ENCODE measurements at places on chromosomes 12 and 14. TPM values are rescaled to one million over a fixed set of nuclear protein-coding genes. Genes with fewer than 3 reads are reported as not detected.

FAIM2 gene
- not detected for total RNA-seq

GRCh38 chr12:70853326-70853725 is 67.2 kb downstream of the PTPRR start:
- peak; percentile 58 for DNase-seq

- DNase-seq = no peak
Observed at GRCh38 chr14:23177181-23177580, 6.3 kb downstream of the SLC7A8 start.

DNA sequence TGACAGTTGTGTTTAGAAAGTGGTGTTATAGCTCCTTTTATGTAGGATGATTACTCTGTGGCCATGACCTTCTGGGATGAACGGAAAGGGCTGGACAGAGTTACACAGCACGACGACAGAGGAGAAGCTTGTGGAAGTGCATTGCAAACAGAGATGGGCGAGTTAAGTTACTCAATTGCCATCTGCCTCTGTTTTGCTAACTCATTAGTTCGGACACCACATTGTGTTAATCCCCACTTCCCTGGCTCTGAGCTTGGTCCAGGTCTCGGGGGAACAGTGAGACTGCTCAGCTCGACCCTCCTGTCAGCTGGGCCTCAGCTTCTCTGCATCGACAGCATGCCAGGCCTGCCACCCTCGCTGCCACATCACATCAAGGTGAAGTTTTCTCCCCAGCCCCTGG is 408.0 kb downstream of the ZFP36L1 start:
- DNase-seq = no peak

- no peak for DNase-seq
Observed at GRCh38 chr12:54479421-54479820, 6.0 kb upstream of the GTSF1 start.

FAM222A gene
- 0.68 TPM for total RNA-seq

DNA sequence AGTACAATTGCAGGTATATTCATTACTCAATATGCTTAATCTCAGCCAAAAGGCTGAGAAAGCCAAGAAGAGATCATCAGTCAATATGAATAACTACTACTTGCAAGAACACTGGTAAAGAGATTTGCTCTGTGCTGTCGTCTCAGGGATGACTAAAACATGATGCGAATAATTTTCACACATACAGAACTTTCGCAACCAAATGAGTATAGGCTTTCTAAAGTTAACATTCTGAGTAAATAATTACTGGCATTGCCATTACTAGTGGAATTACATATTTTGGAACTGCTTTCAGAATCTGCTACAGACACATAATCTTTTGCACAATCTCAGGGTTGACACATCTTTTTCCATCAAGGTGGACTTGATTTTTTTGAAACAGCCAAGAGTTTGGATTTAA is 24.7 kb downstream of the NCKAP1L start:
- DNase-seq = no peak

GRCh38 chr14:92948647-92949046 is 25.7 kb downstream of the CHGA start:
- DNase-seq = no peak

DENND5B gene
- 4.3 TPM for total RNA-seq

TPH2 gene
- total RNA-seq = not detected

- DNase-seq = no peak
Observed at GRCh38 chr14:52609445-52610044, 56.9 kb downstream of the GPR137C start.

CFAP251 gene
- total RNA-seq = 5.2 TPM

DNA sequence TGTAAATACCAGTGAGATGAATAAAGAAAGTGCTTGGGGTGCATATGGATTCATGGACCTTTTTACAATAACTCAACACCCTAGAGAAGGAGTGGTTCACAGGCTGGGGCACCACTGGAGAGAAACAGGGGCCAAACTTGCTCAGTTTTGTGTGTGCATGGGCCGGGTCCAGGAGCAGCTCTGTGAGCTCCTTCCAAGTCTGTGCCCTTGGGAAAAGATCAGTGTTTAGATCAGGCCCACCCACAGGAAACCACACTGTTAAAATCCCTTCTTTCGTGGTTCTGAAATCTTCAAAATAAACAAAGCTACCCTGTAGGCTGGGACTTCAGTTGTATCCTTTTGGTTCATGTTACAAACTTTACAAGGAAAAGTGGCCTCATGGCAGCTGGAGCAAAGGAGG is 156.1 kb upstream of the TMEM260 start:
- DNase-seq = peak; percentile 85

- DNase-seq = peak; percentile 54
Observed at GRCh38 chr14:85471744-85472143, 58.2 kb upstream of the FLRT2 start.

DNA sequence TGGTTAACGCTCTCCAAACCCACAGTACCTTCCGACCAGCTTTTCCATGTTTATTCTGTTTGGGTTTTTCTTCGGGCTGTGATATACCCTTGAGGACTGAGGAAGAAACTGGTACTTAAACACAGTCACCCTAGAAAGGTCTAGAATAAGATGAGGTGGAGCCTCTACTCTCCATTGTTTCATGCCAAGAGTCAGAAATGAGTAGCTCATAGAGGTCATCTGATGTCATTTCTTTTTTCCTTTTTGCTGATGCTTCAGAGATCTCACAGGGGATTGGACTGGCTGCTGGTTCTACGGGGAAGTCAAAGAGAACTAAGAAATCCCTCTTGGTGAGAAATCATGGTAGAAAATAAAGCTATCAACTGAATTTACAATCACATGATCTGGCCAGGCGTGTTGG is 538.2 kb upstream of the TMEM132C start:
- DNase-seq = no peak

- no peak for DNase-seq
Observed at GRCh38 chr14:54488318-54488645, 498 bp downstream of the GMFB start.

DNA sequence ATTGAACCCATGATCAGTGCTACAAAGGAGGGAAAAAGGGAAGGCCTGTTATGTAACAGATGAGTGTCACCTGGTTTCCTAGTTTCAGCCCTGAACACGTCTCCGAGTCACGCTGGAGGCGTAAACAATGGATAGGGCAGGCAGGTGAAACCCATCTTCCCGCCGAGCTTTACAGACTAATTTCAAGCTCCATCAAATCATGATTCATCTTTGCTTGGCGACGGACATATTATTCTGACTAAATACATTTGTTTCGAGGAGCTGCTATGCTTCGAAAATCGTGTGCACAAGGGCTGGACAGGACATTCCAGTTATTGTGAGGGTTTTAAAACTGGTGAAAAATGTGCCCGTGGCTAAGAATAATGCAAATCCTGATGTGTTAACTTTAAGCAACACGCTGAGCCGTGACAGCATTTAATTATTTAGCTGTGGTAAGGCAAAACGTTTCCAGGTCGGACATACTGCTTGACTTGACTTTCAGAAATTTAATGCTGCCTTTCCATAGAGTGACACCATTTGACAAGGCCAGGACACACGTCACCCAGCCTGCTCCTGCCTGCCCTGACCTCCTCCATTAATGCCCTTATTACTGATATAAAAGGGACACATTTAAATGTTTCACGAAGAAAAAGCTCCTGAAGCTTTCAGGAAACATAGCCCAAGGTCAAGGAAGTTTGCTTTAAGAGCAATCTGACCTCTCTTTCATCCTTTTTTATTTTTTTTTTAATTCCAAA is 1203.5 kb upstream of the TMEM132C start:
- DNase-seq = no peak

KRT83 gene
- not detected for total RNA-seq
